ENCODE measurements at places on chromosomes 5 and 9.

DNA sequence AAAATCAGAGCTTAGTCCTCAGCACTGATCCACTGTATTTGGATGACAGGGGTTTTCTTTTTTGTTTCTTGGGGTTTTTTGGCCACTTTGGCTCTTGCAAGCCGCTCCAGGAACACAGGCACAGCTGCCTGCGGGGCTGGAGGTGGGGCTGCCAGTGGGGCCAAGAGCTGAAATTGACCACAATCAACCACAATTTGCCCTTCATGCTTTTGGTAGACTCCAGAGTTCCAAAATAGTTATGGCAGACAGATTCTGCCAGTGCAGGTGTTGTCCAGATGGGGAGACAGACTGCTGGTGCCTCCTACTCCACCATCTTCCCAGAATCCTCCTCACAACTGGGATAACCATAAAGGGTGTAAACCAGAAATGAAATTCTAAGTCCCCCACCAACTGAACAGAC, 36.5 kb downstream of the PLEKHG4B start:
- DNase-seq: no peak

DNA sequence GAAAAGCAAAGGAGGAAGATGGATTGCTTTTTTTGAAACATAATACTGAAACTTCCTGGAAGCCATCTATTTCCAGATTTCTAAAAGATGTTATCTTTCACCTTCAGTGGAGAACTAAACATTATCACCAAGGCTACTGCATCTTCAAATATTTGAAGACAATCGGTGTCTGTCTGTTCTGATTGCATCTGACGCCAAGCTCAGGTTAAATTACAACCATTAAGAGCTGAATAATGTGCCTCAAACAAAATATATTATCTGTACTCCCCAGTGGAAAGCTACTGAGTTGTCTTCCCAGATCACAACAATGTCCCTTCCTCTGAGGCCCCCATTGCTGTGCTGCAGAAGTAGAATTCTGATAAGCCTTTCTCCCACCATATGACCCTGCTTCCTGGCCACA, 342.3 kb downstream of the PLK2 start:
- no peak for DNase-seq

DNA sequence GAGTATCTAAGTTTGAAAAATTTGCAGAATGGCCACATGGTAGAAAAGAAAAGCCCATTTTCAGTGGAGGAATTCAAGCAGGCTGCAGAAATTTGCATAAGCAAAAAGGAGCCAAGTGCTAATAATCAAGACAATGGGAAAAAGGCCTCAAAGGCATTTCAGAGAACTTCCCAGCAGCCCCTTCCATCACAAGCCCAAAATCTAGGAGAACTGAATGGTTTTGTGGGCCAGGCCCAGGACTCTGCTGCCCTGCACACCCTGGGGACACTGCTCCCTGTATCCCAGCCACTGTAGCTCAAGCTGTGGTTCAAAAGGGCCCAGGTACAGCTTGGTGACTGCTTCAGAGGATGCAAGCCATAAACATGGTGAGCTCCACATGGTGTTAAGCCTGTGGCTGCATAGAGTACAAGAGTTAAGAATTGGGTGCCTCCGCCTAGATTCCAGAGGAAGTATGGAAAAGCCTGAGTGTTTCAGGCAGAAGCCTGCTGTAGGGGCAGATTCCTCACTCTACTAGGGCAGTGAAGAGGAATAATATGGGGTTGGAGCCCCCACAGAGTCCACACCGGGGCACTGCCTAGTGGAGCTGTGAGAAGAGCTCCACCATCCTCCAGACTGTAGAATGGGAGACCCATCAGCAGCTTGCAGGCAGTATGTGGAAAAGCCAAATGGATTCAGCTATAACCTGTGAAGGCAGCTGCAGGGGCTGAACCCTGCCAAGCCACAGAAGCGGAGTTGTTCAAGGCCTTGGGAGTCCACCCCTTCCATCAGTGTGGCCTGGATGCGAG, 720.7 kb upstream of the CTNND2 start:
- no peak for DNase-seq

DNA sequence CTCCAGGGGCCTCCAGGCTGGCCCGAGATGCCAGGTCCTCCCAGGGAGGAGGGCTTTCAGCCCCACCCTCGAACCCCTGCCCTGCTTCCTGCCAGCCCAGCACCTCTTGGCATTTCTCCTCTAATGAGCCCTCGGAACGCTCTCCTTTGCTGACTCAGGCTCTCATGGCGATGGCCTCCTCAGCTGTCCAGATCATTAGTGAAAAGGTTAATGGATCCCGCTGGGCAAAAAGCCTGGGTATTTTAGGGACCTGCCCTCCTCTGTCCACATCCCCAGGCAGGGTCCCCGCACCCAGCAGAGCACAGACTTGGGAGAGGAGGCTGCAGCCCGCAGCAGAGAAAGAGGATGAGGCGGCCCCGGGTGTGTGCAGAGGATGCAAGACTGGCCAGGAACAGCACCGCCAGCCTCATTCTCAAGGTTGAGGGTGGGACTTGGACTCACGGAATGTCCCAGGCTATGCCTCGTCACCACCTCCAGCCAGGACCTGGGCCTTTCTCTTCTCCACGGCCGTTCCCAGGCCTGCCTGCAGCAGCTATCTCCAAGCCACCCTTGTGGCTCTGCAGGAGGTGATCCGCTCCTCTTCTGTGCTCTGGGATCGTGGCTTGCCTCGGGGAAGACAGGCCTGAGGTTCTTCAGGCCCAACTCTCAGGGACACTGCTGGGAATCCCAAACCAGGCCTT, 23.0 kb upstream of the ADAMTS2 start:
- no peak for DNase-seq

DNA sequence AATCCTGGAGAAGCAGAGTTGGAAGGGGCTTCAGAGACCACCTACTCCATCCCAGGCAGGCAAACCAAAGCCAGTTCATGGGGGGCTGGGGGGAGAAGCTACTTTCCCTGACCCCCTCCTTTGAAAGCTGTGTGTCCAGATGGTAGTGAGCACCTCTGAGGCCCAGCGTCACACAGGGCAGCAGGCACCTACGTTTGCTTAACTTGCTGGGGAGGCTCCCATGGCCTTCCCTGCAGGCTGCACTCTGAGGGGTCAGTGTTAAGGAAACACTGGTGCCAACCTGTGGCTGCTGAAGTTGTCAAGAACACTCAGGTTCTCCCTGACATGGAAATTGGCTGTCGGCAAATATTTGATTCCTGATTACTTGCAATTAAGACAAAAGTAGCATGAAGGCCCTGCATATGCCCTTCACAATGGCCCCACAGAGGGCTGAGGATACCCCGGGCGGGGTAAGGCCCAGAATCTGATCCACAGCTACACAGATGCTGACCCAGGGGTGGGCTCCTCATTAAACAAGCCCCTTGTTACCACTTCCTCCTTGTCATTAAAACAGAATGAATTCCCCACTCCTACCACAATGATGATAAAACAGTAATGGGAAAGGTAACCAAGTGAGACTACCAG, 208.5 kb downstream of the FSTL4 start:
- no peak for DNase-seq

DNA sequence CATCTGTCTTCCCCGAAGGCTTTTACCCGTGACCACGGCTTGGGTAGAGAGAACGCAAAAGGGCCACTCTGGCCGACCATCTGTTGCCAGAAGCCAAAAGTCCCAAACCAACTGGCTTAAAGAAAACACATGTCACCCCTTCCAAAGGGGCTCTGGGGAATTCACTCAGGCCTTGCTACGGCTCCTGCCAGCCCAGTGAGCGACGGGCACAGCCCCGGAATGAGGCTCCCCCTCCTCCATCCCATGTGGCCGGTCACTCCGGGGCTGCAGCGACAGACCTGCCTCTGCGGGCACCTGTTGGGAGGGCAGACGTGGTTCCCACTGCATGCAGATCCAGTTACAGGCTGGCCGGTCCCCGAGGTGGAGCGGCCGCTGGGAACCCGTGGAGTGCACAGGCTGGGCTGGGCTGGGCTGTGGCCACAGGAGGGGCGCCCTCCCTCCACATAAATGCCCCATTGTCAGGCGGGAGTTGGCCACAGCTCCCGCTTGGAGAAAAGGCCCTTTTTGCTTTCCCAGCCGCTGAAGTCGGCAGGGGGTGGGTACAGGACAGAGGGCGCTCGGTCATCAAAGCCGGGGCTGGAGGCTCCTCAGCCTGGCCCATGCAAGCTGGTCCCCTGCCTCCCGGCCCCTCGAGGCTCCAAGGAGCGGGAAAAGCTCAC, 19.9 kb downstream of the NOTCH1 start:
- no peak for DNase-seq

DNA sequence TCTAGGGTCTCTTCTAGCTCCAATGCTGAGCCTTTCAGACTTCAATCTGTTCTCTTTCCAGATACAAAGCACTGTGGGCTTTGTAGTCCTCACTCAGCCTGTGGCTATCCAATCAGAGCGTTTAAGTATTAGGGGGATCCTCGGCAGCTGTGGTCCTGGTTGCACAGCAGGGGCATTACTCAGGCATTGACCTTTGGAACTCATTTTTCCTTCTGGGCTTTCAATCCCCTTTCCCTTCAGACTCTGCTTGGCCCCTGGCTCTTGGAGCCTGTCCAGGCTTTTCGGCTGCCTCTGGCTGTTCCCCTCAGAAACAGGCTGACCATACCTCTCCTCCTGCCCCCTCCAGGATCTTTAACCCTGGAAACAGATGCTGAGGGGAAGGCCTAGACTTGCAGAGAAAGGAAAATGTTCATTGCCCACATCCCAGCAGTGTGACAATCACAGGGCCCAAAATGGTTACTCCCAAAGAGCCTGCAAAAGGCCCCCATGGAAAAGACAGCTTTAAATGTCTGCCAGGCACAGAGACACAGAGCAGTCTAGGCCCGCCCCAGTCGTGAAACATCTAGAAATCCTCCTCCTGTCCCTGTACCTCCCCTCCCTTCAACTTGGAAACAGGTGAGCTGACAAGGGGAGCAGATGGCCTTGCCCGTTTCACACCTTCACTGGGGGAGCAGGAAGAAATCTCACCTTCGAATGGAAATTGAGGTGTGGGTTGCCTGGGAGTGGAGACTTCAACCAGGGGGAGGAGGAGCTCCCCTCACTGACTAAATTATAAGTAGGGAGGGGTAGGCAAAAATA, 13.7 kb downstream of the C1QTNF2 start:
- no peak for DNase-seq

DNA sequence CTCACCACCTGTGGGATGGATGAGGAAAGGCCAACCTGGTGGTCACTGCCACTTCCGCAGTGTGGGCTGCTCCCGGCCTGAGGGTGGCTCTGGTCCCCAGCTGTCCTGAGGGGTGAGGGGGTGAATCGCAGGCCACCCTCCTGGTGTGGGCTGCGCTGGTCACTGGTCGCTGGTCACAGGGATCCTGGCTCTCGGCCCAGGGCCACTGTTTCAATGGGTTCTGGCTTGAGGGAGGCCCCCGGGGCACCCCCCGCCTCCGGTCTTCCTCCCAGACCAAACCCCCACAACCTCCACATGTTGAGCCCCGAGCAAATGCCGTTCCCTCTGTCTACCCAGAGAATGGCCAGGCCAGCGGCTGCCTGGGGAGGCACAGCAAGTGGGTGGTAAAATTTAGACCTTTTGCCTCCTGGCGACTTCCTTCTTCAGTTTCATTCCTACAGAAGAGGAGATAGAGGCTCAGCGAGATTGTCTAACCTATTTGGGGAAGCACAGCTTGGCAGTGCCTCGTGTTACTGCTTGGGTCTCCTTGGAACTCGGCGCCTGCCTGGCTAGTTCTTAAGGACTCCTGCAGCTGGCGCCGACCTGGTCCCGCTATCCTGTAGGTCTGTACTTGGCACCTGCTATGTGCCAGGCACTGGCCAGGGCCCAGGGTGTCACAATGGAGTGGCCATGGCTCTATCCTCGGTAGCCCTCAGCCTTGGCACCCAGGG, 48.2 kb downstream of the RXRA start:
- peak; percentile 92 for DNase-seq

DNA sequence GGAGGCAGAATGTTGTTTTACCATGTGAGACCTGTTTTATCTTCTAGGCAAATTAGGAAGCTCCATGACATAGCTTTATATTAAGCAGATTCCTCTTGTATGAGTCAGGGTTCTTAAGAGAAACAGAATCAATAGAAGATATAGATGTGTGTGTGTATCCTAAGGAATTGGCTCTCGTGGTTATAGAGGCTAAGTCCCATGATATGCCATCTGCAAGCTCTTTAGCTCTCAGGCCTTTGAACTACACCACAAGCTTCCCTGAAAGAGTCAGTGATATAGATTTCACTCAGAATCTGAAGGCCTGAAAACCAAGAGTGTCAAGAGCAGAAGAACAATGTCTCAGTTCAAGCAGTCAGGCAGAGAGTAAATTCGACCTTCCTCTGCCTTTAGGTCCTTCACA, 365.8 kb upstream of the ZNF608 start:
- DNase-seq: no peak

DNA sequence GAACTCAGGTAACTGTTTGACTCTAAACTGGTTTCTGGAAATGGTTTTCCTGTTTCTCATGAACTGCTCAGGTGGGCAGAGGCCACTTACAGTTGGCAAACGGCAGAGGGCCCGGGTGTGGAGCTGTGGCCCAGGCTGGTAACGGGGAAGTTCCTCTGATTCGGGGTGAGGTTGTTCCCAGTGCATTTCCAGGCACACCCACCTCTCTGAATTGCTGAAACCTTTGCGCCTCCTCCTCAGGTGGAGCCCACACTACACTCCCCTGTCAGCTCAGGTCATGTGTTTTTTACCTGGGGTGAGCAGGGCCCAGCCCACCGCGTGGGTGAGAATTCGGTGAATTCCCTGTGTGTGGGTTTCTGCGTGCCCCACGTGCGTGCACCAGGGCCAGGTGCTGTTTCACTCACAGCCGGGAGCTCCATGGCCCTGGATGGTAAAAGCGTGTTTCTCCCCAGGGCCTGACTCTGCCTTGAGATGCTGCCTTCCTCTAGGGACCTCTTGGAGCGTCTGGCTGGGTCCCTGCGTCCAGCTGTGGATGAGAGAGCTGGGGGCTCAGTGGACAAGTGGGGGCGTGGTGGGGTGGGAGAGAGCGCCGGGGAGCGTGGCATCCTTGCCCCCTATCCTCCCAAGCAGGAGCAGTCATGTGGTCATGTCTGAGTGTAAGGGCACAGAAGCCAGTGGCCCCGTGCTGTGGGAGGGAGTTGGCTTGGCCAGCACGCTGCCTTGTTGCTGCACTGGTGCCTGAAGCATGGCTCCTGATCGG, 33.5 kb upstream of the LPCAT1 start:
- no peak for DNase-seq

GRCh38 chr9:115035841-115036612, 81.9 kb downstream of the TNC start:
- peak; percentile 91 for DNase-seq

- DNase-seq: no peak
These were observed 151.5 kb downstream of the NR3C1 start for GRCh38 chr5:143251946-143252345.

DNA sequence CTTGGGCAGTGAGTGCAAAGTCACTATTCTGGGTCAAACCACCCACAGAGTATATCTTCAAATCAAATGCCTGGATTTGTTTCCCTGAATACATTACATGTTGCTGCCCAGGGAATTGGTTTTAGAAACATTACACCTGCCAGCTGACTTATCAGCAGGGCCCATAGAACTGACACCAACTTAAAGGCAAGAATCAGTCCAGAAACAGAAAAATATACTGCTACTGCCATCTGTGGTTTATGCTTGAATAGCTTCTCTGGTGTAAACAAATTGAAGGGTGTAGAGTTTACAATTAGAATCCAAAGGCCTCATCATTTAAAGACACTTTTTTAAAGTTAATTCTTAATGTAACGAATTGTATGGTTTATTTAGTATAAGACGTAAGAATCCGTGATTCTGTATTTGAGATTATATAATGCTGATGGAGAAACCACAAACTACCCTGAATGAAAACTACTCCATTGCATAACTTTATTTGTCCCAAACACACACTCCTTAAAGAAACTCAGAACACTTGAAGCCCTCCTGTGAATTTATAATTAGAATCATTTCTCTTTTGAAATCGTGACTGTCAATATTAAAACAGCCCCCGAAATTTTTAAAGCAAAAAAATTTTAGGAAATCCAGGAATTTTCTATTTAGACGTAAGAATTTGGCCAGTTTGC, 6.2 kb downstream of the NR6A1 start:
- peak; percentile 28 for DNase-seq

All from MV-4-11 (cell line).